ENCODE measurements at places on chromosomes 4 and X.

DNA sequence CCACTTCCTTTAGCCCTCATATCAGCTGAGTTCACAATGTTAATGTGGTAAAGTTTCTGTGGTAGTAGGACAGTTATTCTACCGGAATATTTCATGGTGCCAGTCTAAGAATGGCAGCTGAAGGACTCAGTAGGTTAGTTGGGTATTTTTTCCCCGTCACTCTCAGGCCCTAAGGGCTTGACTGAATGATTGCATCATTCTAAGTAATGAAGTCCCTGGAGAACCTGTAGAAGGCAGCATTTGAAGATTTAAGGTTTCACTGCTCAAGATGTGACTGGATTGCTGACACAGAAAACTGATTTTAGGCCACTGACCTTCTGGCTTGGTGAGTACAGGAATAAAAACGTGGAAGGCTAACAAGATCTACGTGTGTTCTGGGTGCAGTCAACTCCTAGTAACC, 657.3 kb downstream of the PCDH19 start:
- DNase-seq = no peak

GRCh38 chrX:101813200-101813599, 118.6 kb downstream of the ZMAT1 start:
- DNase-seq = no peak

DNA sequence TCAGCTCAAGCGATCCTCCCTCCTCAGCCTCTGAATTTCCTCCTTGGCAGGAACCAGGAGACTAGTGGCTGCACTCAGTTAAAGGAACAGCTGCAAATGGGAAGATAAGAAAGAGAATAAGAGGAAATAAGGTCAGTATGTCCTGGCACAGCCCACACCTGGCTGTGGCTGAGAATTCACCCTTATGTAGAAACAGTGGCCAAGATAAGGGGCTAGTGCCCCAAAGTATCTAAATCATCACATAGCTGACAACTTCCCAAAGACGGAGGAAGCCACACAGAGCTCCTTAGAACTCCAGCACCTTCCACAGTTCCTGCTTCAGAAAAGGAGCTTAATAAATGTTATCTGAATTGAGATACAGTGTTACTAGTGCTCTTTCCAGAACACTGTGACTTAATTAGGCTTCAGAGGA, 2.3 kb upstream of the CHIC2 start:
- DNase-seq = peak; percentile 54

DNA sequence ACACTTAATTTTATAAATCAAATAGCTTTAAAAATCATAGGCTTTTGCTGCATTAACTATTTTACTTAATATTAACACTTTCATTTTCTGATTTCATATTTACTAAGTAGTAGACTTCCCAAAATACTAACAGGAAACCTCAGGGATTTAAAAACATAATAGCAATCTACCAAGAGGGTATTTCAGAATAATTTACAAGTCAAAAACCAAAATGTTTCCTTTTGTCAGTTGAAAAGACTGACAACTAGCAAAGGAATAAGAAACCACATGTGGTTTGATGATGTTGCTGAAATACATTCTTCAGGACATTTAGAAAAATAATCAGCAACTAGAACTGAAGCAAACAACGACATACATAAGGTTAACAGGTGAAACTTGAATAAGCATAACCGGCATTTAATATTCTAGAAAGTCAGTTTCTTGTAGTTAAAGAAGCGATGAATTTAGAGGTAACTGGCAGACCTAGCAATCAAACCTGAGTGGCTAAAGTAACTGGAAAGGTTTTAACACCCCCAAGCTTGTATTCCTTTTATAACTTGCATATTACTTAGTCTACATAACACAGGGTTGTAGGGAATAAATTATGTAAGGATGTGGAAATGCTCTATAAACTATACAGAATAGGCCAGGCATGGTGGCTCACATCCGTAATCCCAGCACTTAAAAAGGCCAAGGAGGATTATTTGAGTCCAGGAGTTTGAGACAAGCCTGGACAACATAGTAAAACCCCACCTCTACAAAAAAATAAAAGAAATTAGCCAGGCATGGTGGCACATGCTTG, 40.0 kb downstream of the DHX15 start:
- DNase-seq = no peak

- DNase-seq = no peak
Measured at GRCh38 chr4:16875487-16875886, 23.0 kb downstream of the LDB2 start.

GRCh38 chr4:156437666-156438065, 484.0 kb upstream of the CTSO start:
- DNase-seq = no peak

GRCh38 chr4:163548481-163549243, 54.2 kb downstream of the TMA16 start:
- peak; percentile 13 for DNase-seq

GRCh38 chr4:183783991-183784553, 121.0 kb upstream of the STOX2 start:
- no peak for DNase-seq

DNA sequence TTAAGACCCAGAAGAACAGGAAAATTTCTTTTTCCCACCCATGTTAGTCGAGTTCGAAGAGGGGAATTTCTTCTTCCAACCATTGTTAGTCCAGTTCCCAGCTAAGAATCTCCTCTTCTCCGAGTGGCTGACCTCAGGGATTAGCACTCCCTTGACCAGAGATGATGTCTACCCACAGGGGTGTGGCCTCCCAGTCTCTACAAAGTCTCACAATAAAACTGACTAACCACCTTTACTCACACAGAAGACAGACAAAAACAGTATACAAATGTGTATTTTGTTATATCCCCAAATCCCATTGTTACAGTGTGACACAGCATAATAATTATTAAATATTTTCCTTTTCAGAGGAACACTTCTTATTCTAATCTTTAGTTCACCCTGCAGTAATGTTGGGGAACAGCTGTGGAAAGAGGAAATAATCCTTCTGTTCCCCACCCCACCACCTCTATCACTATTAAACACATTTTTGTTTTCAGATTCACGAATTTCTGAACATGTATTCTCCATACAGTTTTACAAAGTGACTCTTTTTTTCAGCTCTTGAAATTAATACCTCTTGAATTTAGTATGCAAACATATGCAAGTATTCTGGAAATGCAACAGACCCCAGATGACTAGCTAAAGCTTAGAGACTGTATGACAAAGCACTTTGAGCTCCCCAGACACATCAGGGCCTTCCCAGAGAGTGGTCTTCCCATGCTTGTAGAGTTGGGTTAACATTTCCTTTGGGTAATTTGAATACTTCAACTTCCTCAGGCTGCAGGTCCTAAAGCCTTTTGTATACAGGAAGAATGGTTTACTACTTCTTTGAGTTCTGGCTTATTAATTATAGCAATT, 62.5 kb upstream of the NFKB1 start:
- DNase-seq = no peak

DNA sequence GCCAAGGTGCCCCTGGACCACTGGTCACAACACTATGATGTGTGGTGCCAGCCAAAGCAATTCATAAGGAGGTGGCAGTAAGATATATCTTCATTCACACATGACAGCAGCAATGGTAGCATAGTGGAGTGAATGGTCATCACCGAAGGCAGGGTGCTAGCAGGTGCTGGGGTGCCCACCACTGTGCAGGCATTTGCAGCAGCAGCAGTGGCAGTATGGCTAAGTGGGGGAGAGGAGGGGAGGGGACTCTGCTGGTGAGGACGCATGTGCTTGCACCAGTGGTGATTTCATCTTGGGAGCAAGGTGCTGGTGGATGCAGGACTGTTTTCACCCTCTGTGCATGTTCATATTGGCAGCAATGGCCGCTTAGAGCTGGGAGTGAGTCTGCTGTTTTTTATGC, 419.1 kb upstream of the KLHL4 start:
- no peak for DNase-seq

DNA sequence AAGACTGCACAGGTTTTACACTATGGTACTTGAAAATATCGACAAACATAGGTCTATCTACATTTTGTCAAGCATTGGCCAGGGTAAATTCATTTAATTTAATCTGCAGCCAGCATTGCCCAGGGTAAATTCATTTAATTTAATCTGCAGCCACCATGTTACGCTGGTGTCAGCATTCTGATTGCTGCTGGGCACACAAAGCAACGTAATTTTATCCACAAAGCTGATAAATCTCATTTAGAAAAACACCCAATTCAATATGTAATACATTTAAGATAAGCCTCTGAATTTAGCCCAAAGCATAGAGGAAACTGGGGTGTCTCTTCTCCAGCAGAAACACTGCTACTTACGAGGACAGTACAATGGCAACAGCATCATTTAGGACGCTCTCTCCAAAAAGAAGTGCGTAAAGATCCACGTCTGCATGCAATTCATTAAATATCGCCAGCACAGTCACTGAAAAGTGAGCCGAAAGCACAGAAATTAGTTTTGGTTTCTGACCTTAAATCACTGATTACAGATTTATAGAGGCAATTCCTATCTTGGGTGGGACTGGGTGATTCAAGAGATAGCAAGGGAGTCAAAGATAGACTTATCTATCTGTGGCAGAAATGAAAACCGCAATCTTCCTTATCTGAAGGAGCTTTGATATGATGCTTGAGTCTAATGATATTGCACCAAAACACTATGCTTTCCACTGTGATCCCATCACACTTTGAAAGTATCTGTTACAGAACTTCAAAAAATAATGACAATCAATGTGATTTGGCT, 88.8 kb downstream of the CHST7 start:
- no peak for DNase-seq

All from body of pancreas (tissue), 4 donors.